Natural killer cell treated with Interleukin-12 subunit alpha and Interleukin-12 subunit beta and Interleukin-15 and Interleukin-18, amount 100 ng/mL, for 72 hours (primary cell): ENCODE measurements at places on chromosomes 3 and 15. TPM values are rescaled to one million over a fixed set of nuclear protein-coding genes. Genes with fewer than 3 reads are reported as not detected.
A peak's percentile ranks its signal among the peaks of the same experiment; 100 is the strongest.

- H3K27me3 ChIP-seq, result no peaks in the 10 kb centered on the region
- no peaks in the 10 kb centered on the region for H3K36me3 ChIP-seq
- H3K4me3 ChIP-seq, result no peak overlapping the region
- H3K4me1 ChIP-seq, result no peaks in the 10 kb centered on the region
- H3K27ac ChIP-seq, result no peak overlapping the region
Measured at GRCh38 chr3:52036222-52036694, 20.1 kb downstream of the DUSP7 start.

The ISL2 gene
- total RNA-seq, result 0.73 TPM

DNA sequence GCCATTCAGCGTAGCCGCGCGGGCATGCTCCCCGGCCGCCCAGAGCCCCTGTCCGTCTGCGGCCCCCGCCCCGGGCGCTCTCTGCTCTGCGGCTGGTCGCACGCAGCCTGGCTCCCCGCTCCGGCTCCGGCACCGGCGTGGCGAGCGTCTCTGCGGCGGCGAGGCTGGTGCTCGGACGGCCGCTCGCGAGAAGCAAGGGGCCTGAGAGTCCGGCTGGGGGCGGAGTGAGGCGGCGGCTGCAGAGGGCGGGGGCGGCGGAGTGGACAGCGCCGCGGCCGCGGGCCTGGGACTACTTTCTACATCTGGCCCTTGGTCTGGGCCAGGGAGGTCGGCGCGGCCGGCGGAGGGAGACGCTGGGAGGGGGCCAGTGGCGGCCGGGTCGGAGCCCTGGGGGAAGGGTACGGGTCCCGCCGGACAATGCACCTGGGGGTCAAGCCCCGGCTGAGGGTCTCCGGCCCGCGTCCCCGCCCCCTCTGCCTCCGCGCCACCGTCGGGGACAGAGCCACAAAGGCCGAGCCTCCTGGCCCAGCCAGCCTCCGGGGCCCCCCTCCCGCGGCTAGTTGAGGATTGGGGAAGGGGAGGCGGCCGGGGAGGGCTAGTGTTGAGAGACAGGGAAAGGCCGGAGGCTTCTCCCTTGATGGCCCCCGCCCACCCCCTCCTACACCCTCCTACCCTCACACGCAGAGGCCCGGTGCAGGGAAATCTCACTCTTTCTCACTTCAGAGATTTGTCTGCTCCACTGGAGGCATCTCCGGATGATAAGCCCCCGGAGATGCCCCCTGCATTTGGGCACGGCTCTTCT is at the start of gene PRTG:
Gene PRTG (minus strand): TSS at position 226 of the 802 bp plus-strand sequence. CDS start 221 bp downstream, at position 5.
- no peak within 1 kb of the TSS for H3K27ac ChIP-seq
- peaks cover 24% of the 10 kb centered on the region for H3K27me3 ChIP-seq
- H3K36me3 ChIP-seq, result no peaks in the 10 kb centered on the region
- peaks cover 4% of the 10 kb centered on the region for H3K4me1 ChIP-seq
- no peak for DNase-seq

- H3K36me3 ChIP-seq, result no peaks in the 10 kb centered on the region
- H3K27me3 ChIP-seq, result no peaks in the 10 kb centered on the region
- peak; percentile 49 for DNase-seq
- no peak overlapping the region for H3K4me3 ChIP-seq
- H3K27ac ChIP-seq, result no peak overlapping the region
Measured at GRCh38 chr15:75176396-75176761, 25.3 kb upstream of the C15orf39 start.

DNA sequence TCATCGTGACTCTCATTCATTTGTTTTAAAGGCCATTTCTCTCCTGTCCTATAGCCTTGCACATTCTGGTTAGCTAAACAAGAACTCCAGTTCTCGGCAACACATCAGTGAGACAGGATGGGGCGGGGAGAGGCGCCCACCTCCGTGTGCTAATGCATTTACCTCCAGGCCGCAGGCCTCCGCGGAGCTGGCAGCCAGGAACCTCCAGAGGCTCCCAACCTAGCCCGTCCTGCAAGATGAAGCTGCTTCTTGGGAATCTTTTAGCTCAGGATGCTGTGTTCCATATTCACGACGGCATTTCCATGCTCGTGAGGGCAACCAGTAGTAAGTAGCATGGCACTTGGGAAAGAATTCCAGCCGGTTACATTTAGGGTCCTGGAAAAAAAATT is 47.9 kb downstream of the RGMA start:
- peaks cover 3% of the 10 kb centered on the region for H3K4me1 ChIP-seq
- no peak overlapping the region for H3K27ac ChIP-seq
- no peak overlapping the region for H3K4me3 ChIP-seq
- peaks cover 5% of the 10 kb centered on the region for H3K36me3 ChIP-seq
- DNase-seq, result no peak

The MIX23 gene
- 59.0 TPM for total RNA-seq

DNA sequence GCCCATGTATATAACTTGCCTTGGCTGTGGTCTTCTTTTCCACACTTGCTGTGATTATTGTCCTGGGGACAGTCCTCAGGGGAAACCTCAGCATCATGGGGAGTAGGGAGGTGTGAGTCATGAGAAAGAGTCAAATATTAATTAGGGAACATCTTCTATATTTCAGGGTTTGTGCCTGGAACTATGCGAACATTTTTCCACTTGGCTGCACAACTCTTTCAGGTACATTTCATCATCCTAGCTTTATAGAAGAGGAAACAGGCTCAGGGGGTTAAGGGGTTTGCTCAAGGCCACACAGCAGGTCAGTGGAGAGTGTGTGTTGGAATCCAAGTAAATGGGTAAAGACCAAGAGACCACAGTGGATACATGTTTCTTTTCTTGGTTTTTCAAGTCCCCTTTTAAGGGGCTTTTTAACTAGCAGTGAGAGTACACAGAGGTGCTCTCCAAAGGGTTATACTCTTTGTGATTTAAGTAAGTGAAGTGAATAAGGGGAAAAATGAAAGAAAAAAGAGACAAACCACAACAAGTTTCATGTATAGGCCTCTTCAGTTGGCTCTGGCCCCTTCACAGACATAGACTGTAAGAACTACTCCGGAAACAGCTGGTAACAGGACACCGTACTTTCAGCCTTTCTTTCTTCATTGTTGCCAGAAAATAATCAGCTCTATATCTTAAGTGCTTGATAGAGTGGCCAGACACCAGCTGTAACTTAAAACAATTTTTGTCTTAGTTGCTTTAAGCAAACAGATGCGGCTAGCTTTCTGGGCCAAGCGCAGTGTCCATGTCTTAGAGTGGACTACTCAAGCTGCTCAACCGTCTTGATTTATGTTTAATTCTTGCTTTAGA is 64.6 kb downstream of the EEFSEC start:
- peaks cover 8% of the 10 kb centered on the region for H3K36me3 ChIP-seq
- no peak for DNase-seq
- H3K4me3 ChIP-seq, result no peak overlapping the region

The TUSC7 gene
- total RNA-seq, result not detected

DNA sequence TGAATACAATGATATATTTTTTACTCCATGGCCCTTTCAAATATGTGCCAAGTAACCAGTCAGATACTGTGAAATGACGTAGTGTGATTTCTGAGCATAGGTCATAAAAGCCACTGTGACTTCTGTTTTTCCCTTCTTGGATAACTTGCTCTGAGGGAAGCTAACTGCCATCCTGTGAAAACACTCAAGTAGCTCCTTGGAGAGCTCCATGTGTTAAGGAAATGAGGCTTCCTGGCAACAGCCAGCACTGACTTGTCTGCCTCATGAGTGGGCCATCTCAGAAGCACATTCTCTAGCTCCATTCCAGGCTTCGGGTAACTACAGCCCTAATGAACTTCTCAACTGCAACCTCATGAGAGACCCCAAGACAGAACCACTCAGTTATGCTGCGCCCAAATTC is 9.5 kb upstream of the CCDC80 start:
- H3K36me3 ChIP-seq, result no peaks in the 10 kb centered on the region
- DNase-seq, result no peak
- H3K4me1 ChIP-seq, result peaks cover 16% of the 10 kb centered on the region
- no peak overlapping the region for H3K4me3 ChIP-seq

- no peaks in the 10 kb centered on the region for H3K36me3 ChIP-seq
- no peak overlapping the region for H3K27ac ChIP-seq
- DNase-seq, result no peak
- H3K27me3 ChIP-seq, result no peaks in the 10 kb centered on the region
Measured at GRCh38 chr15:32909431-32909830, 191.6 kb downstream of the GREM1 start.

The ACKR2 gene
- total RNA-seq, result 2.3 TPM

The PLAAT1 gene
- not detected for total RNA-seq

The GPR176 gene
- 0.14 TPM for total RNA-seq

GRCh38 chr15:33476076-33476475 is 165.3 kb downstream of the RYR3 start:
- H3K36me3 ChIP-seq, result no peaks in the 10 kb centered on the region
- H3K27me3 ChIP-seq, result peaks cover 2% of the 10 kb centered on the region
- no peak overlapping the region for H3K27ac ChIP-seq

- H3K4me1 ChIP-seq, result peaks cover 9% of the 10 kb centered on the region
- DNase-seq, result no peak
- no peak overlapping the region for H3K27ac ChIP-seq
- no peaks in the 10 kb centered on the region for H3K36me3 ChIP-seq
Measured at GRCh38 chr15:83285979-83286553, 1.6 kb upstream of the BNC1 start.

DNA sequence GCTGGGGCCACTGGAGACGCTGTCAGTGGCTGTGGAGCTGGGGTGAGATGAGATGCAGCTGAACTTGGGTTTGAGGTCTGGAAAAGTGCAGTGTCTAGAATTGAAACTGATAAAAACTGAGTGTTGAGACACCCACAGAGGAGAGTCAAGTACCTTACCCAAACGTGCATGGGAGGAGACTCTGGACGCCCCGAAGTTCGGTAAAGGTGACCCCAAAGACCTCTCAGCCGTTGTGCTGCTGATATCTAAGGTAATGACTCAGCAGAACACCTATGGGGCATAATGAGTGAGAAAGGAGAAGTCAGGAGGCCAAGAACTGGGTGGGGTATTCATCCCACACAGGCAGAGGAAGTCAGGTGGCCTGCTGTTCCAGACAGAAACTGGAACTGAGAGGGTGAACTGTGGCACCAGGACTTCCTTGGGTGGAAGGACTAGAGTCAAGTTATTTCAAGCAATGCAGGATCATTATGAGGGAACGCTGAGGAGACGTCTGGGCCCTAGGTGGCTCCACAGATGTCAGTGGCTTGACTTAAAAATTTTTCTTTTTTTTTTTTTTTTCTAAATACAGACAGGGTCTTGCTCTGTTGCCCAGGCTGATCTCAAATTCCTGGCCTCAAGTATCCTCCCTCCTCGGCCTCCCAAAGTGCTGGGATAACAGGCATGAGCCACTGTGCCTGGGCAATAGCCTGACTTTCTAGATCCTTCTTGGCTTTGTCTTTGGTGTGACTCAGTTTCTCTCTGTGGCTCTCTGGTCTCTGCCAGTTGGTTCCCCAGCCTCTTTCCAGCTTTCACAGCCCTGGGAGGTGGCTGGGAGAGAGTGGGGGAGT is 67.6 kb upstream of the GCNT3 start:
- no peak for DNase-seq
- H3K36me3 ChIP-seq, result no peaks in the 10 kb centered on the region
- no peak overlapping the region for H3K27ac ChIP-seq

DNA sequence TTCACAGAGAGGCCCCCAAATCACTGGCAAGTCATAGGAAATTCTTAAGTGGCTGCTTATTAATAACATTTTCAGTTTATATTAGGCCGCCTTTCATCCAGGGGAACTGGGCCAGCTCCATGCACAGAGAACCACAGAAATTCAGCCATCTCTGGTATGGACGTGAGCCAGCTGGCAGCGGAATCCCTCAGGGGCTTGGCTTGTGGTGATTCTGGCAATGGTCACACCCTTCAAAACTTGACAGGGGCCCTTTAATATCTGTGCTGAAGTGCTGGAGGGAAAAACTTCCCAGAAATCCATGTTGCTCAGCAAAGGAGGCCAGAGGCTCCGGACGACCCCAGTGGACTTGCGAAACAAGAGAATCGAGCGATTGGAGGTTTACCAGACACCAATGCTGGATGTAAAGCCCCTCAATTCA is 11.3 kb downstream of the PRICKLE2 start:
- H3K4me3 ChIP-seq, result no peak overlapping the region
- H3K27ac ChIP-seq, result no peak overlapping the region
- H3K4me1 ChIP-seq, result no peaks in the 10 kb centered on the region

The C3orf49 gene
- not detected for total RNA-seq

GRCh38 chr3:89584398-89584797 is 477.0 kb downstream of the EPHA3 start:
- no peak for DNase-seq
- H3K27me3 ChIP-seq, result no peaks in the 10 kb centered on the region
- H3K4me3 ChIP-seq, result no peak overlapping the region
- no peaks in the 10 kb centered on the region for H3K36me3 ChIP-seq

GRCh38 chr3:197491923-197492664 is 63.7 kb downstream of the BDH1 start:
- H3K27me3 ChIP-seq, result peaks cover 19% of the 10 kb centered on the region
- no peaks in the 10 kb centered on the region for H3K36me3 ChIP-seq
- H3K4me3 ChIP-seq, result no peak overlapping the region
- DNase-seq, result no peak
- H3K4me1 ChIP-seq, result no peaks in the 10 kb centered on the region

DNA sequence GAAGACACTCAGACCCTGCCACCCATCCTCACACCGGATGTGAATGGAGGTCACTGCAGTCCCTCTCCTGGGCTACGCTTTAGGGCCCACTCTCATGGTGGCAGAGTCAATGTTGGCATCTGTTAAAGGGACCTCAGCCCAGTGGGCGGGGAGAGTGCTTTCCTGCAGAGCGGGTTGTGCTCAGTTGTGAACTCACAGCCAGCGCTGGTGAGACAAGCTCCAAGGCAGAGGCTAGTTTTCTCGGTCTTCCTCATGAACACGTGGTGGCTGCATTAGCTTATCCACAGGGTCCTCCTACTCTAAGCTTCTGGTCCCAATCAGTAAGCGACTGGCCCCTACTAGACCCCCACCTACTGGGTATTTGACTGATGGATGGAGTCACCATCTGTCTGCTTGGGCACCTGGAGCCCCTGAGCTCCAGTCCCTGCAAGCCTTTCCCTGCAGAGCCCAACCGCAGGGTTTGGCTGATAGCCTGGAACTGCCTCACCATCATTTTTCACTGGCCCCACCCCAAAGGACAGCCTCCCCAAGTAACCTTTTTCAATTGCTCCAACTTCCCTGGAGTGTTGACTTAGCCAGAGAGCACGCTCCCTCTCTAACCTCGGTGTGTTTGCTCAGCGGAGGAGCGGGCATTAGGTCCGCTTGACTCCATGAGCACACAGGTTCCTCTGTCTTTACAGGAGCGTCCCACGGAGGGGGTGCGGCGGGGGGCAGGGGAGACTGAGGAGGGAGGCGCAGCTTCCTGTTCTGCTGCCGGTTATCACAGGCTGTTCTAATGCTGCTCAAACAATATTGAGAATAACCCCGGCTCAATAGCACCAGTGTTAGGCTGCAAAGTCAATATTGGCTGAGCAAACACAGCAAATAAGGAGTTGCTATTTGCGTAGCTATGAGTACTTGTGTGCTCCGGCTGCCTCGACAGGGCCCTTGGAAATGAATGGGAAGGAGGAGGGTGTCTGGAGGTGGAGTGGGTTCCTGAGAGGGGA is 141.7 kb downstream of the RPLP1 start:
- no peaks in the 10 kb centered on the region for H3K4me1 ChIP-seq
- H3K4me3 ChIP-seq, result no peak overlapping the region
- no peak for DNase-seq
- no peaks in the 10 kb centered on the region for H3K36me3 ChIP-seq

The BTD gene
- total RNA-seq, result 8.3 TPM
